Activated CD4-positive, alpha-beta memory T cell treated with anti-CD3 and anti-CD28 coated beads, Interleukin-2, amount 10 ng/mL, durations not matched to agents 7 days and 5 days (primary cell): ENCODE measurements at places on chromosomes 6 and 20.

DNA sequence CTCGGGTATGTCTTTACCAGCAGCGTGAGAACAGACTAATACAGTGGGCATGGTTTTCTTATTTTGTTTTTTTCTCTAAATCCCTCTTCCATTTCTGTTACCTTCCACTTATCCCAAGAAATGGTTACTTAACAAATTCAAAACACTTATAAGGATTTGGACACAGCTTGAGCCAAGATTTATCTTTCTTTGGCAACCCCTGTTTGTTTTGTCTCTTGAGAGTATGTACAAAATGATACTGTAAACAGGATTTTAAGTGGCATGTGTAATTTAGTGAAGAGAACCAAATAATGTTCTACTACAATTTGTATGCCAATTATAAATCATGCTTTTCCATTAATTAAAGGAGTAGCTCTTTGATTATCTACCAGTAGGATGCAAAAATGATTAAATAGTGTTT, 51.4 kb downstream of the PPP1R14C start:
- DNase-seq: no peak

GRCh38 chr6:79267128-79267527, 32.6 kb upstream of the HMGN3 start:
- DNase-seq: no peak

DNA sequence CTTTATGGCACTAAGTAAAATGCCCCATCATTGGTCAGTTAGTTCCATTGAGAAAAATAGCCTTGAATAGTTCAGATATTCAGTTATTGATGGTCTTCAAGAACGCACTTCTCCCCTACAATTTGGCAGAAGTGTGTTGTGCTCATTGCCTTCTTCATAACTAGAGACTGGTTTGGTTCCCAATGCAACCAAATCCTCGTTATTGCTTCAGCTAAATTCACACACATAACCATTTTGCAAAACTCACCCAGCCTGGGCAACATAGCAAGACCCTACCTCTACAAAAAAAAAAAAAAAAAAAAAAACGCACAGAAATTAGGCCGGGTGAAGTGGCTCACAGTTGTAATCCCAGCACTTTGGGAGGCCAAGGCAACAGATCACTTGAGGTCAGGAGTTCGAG, 32.1 kb downstream of the ZNF217 start:
- DNase-seq: no peak

DNA sequence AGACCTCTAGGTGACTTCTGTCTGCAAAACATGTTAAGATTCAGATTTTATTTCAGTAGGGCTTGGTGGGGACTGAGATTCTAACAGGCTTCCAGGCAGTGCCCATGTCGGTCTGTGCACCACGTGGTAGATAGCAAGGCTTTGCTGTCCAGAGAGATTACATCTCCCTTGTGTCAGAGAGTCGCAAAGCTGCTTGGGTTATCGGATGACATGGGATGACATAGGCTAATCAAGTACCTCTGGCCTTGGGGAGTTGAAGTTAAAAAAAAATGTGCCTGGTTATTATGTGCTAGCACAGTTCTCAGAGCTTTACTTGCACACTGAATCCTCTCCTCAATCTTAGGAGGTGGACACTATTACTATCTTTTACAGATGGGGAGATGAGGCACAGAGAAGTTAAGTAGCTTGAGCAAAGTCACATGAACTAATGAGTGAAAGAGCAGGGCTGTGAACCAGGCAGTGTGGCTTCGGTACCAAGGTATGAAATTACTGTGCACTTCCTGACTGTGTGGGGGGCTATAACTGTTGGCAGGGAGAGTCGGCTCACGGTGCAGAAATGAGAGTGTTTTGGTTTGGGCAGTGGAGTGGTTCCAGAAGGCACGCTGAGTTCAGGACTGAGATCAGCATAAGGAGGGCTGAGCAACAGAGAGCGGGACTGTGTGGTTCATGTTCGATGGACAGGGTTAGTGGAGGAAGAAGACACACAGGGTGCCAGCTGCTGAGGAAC, 41.1 kb downstream of the FARS2 start:
- DNase-seq: peak; percentile 69

GRCh38 chr6:3960754-3961361, 111.7 kb downstream of the FAM50B start:
- DNase-seq: no peak

- DNase-seq: no peak
Measured at GRCh38 chr20:34058831-34059230, 53.2 kb downstream of the EIF2S2 start.

DNA sequence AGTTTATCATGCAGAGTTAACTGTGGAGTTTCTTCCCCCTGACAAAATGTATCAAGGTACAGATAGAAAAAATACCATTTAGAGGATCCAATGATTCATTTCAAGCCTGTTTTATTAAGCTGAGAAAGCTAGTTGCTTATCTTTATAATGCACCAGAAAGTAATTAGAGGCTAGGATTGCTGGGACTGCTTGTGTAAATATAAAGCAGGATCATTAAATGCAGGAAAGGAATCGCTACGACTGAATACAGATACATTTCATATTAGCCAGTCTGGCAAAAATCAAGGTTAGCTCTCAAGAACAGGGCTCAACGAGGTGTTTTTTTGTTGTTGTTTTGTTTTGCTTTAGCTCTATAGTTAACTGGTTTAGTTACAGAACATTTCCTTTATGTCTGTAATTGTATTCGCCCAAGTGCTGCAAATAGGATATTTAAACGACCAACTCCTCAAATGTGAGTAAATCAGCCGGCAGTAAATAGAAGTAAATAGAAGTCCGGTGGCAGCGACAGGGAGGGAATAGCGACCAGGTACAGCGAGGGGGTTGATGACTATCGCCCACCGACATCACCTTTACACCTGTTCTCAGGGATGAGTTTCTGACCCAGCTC, 748 bp downstream of the UBE2J1 start:
- DNase-seq: no peak

DNA sequence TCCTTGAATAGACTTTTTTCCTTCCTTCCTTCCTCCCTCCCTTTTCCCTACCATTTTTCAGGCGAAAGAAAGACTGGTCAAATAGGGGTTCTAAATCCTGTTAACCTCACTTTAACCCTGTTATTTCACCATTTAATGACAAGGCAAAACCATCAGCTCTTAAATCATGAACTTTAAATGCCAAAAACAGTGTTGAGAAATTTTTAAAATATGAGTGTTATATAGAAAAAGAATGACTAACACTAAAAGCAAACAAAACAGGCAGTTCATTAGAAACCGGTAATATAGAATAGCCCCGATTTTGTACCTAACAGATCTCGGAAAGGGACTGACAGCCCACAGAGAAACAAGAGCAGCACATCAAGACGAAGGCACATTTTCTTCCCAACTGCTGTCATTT, 57.4 kb upstream of the CEP85L start:
- DNase-seq: no peak
